ENCODE measurements at places on chromosomes 2 and 18.

GRCh38 chr2:64828261-64828660 lies 160.9 kb upstream of the SLC1A4 start:
- DNase-seq, result no peak

- no peak for DNase-seq
These were observed 133.3 kb downstream of the ZNF236 start for GRCh38 chr18:76955524-76956170.

- DNase-seq, result no peak
These were observed 166.2 kb downstream of the PHLPP1 start for GRCh38 chr18:62881509-62882016.

DNA sequence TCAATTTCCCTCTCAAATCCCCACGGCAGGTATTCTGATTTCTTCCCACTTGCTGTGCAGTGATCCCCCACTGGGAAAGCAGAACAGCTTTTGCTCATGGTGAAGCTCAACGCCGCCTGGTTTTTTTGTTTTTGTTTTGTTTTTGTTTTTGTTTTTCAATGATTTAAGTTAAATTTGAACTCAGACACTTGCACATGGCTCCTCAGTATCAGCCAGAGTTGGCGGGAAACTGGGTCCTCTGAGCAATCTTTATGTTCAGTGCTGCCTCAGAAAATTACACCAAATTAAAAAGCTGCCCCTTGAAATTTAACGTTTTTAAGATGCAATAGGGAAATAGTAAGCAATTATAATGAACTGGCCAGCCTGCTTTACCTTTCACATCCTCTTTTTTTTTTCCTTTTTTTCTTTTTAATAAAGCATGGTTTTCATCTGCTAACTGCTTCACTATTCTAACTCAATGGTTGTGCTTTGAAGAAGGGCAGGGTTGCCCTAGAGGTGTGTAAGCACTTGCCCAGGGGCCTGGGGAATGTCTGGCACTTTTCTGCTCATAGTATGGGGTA lies 277.0 kb upstream of the HNRNPA3 start:
- no peak for DNase-seq

GRCh38 chr18:44857744-44858491 lies 177.2 kb downstream of the SETBP1 start:
- DNase-seq, result no peak

DNA sequence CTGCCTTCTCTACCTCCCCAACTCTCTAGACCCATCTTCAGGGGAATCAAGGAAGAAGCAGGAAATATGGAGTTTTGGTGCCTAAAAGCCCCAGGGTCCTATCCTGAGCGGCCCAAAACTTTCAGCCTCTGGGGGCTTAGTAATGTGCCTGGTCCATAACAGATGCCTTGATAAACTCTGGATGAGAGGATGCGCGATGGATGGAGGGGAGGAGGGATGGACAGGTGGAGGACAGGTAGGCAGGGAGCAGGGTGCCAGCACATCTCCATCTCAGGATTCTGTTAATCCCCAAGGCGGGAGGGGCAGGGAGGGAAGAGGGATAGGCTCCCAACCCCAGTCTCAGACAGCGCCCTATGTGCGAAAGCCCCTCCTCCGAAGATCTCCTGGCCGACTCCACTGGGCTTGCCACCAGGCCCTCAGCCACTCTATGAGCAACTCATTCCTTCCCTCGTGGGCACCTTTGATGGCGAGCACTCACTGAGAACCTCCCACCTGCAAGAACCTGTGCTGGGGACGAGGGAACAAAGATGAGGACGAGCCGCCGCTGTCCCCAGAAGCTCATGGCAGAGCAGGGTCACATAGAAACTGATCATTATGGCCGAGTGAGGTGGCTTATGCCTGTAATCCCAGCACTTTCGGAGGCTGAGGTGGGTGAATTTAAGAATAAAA lies 23.1 kb downstream of the HS1BP3 start:
- no peak for DNase-seq

DNA sequence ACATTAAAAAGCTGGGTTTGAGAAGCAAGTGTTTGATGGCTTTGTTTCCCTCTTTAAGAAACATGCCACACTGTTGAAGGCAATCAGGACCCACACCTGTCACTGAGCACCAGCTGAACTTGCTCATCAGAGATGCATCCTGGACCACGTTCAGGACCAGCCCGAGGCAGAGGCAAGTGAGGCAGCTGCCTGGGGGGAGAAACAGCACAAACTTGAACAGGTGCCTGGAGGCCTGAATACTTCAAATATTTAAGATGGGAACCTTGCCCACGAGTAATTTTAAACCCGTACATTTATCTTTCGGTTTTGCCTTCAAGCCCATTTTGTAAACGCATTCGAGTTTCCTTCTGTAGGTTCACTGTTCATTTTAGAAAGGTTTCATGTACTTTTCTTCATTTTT lies 421.3 kb downstream of the NYAP2 start:
- DNase-seq, result no peak

GRCh38 chr2:191804766-191805165 lies 42.1 kb downstream of the CAVIN2 start:
- no peak for DNase-seq

- DNase-seq, result peak; percentile 18
These were observed 912 bp upstream of the FBXO11 start for GRCh38 chr2:47907039-47907781.

DNA sequence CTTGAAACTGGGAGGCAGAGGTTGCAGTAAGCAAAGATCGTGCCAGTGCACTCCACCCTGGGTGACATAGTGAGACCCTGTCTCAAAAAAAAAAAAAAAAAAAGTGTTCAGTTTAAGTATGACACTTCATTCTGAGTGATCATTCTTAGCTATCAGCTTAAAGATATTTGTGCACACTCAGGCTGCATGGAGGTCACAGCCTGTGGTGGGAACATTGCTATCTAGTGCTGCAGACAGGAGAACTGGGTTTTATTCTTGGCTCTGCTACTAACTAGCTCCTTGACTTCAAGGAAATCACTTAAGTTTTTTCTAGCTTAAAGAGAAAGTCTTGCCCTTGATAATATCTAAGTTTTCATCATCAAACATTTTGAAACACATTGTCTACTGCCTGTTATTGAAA lies 391.3 kb upstream of the CDH7 start:
- DNase-seq, result no peak

- no peak for DNase-seq
These were observed 195.6 kb upstream of the COPS8 start for GRCh38 chr2:236889791-236890704.

- no peak for DNase-seq
These were observed 10.1 kb upstream of the LYPD6B start for GRCh38 chr2:149028377-149028776.

DNA sequence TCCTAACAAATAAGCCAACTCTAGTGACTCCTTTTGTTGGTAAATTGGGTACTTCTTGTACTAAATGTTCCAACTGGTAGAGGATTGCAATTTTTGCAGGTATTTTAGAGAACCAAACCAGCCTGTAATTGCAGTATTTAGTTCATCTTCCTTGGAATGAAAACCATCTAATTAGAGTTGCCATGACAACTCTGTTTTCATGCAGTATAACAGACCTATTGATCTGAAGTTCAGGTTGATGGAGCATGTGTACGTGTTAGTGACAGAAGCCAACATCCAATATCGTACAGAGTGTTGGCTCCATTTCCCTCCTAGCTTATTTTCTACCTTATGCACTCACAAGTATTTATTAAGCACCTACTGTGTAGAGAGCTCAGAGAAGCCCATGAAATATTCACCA lies 176.3 kb upstream of the FOSL2 start:
- no peak for DNase-seq

DNA sequence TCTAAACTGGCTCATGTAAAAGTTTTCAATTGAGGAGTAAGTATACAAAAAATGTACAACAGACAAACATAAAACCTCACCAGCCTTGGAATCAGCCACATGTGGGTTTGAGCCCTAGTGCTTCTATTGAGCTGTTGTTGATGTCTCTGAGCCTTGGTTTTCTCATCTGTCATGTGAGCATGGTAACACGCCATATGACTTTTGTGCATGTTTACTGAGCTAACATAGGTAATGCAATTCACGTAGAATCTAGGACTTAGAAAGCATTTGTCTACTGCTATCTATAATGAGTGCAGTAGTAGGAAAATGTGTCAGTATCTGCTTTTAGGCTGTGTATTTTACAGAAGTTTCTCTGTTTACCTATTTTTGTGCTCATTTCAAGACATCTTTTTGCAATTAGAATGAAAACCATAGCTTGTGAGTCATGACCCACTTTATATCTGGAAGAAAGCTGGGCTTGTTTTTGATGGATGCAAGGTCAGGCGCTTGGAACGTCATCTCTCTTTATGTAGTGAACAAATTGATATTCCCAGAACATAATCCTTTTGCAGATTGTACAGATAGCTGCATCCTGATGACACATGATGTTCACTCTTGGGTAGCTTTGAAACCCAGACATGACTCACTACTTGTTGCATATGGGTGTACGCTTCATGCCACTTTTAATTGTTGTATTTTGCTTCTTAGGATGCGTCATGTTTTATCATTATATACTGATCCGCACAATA lies 94.3 kb downstream of the RNF144A start:
- no peak for DNase-seq

DNA sequence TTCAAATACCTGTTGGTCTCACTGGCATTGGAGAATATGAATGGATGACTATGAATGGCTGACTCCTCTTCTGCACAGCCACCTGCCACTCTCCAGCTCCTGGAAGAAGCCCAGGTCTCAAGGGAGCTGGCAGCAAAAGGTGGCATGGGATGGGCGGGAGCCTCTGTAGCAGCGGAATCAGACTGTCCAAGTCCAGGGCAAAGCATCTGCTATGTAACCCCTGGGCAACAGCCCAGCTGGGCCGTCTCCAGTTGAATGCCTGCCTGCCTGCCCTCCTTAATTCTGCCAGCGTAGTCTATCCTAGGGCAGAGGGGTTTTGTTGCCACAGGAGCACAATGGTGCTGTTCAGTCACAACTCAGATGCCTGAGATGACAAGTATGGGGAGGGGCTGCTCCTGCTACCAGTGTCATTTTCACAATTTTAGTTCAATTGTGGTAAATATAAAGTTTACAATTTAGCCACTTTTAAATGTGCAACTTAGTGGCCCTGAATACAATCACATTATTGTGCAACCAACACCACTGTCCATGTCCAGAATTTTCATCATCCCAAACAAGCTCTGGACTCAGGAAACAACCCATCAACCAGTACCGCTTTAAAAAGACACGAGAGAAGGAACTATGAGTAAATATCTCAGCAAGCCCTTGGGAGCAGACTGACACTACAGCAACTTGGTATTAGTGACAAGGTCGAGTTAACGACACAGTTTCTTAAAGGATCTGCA lies 115.2 kb downstream of the MYO5B start:
- DNase-seq, result no peak

DNA sequence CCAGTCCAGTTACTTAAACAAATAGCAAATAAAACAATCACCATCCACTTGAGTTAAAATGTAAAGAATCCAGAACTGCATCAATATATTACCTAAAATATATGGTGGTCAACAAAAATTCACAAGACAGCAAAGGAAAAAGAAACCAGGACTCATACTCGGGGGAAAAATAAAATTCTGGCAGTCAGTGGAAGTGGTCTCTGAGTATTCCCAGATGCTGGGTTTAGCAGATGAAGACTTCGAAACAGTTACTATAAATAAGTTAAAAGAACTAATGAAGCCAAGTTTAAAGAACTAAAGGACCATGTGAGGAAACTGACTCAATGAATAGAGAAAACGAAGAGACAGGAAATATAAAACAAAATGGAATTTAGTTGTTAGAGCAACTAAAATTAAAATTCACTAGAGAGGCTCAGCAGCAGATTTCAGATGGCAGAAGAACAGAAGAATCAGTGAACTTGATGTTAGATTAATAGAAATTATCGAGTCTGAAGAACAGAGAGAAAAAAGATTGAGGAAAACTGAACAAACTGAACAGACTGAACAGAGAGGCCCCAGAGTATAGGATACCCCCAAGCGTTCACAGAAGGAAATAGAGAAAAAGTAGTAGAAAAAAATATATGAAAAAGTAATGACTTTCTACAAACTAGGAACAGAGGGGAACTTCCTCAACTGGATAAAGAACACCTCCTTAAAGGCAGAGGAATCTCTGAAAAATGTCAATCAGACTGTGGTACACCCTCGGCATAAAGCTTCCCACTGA lies 27.9 kb downstream of the MGAT4A start:
- DNase-seq, result no peak
